Body of pancreas (tissue), 4 donors: ENCODE measurements at places on chromosomes 12 and 14. TPM values are rescaled to one million over a fixed set of nuclear protein-coding genes. Genes with fewer than 3 reads are reported as not detected.
A peak's percentile ranks its signal among the peaks of the same experiment; 100 is the strongest.

The TBC1D30 gene
- 68.7 TPM for total RNA-seq

- no peak overlapping the region for H3K27ac ChIP-seq
- peaks cover 18% of the 10 kb centered on the region for H3K4me1 ChIP-seq
- H3K27me3 ChIP-seq = no peaks in the 10 kb centered on the region
- DNase-seq = no peak
- H3K36me3 ChIP-seq = no peaks in the 10 kb centered on the region
Measured at GRCh38 chr14:31164115-31164514, 43.5 kb downstream of the HECTD1 start.

DNA sequence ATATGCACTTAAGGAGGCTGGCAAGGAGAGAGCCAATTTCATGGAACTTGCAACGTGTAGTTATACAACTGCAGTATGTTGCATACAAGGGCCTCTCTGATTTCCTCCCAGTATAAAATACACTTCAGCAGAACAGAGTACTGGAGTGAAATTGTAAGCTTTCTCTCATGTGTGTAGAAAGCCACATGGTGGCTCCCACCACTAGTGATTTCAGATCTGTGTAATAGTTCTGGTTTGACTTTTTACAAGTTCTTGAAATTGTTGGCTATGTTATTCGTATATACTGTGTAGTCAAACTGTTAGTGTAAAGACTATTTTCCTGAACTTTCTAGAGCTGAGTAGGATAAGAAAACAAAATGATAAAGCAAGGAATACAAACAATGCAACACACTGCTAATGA, 16.4 kb upstream of the LMO3 start:
- no peak overlapping the region for H3K4me3 ChIP-seq
- H3K27me3 ChIP-seq = no peaks in the 10 kb centered on the region
- no peaks in the 10 kb centered on the region for H3K4me1 ChIP-seq
- H3K36me3 ChIP-seq = no peaks in the 10 kb centered on the region
- H3K27ac ChIP-seq = no peak overlapping the region

GRCh38 chr14:100709289-100710284, 17.1 kb upstream of the DLK1 start:
- H3K4me1 ChIP-seq = peaks cover 50% of the 10 kb centered on the region
- DNase-seq = peak; percentile 52
- H3K27ac ChIP-seq = peak overlapping the region; percentile 25
- H3K36me3 ChIP-seq = no peaks in the 10 kb centered on the region
- no peaks in the 10 kb centered on the region for H3K27me3 ChIP-seq

DNA sequence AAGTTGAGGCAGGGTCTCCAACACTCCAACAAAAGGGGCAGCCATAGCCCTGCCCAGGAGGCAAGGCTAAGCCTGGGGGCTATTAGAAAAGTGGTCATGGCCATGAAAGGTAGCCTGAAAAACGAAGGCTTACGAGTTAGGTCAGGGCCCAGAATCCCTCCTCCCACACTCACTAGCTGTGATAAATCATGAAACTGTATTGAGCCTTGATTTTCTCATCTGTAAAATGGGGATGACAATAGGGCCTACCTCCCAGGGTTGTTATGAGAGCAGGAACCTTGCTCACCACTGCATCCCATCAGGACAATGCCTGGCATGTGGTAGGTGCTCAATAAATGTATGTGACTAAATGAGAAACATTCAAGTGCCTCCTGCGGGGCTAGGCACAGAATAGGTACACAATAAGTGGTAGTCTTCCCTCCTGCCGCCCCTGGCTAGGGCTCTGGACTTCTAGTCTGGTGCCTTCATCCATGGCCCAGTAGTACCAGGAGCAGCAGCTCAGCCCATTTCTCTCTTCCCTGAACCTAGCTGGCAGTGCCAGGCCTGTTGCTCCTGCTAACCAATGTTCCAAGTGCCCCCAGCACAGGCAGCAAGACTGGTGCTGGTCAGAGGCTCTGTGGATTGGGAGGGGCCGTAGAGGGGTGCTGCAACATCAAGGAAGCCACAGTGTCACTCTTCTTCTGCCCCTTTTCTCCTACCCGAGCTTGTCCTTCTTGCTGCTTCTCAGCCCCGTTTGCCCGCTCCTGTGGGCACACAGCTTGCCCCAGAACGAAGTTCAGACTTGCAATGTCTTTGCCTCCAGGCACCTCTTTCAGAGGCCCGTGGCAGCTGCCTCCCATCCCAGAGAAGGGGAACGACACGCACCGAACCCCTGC, 7.8 kb downstream of the PGF start:
- DNase-seq = no peak
- H3K27me3 ChIP-seq = no peaks in the 10 kb centered on the region
- H3K27ac ChIP-seq = no peak overlapping the region

DNA sequence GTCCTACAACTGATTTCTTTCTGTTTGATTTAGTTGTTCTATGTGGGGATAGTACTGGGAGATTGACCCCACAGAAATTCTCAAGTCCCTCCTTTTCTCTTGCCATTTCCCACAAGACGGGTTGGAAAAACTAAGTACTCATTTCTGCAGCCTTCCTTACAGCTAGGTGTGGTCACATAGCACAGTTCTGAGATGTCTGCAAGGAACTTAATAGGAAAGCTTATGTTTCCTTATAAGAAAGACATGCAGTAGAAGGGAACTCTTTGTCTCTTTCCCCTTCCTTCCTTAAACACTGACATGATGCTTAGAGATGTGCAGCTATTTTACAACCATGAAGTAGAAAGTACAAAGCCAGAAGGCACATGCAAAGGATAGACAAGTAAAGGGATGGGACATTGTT, 113.7 kb downstream of the PTPRR start:
- H3K4me1 ChIP-seq = no peaks in the 10 kb centered on the region
- H3K27ac ChIP-seq = no peak overlapping the region
- H3K27me3 ChIP-seq = no peaks in the 10 kb centered on the region
- DNase-seq = no peak
- H3K4me3 ChIP-seq = no peak overlapping the region
